ENCODE measurements at places on chromosomes 6 and 20.

GRCh38 chr6:73028124-73028766 is 197.1 kb downstream of the KHDC1L start:
- no peak for DNase-seq

- DNase-seq = no peak
Observed at GRCh38 chr6:56143796-56144195, 103.6 kb downstream of the COL21A1 start.

DNA sequence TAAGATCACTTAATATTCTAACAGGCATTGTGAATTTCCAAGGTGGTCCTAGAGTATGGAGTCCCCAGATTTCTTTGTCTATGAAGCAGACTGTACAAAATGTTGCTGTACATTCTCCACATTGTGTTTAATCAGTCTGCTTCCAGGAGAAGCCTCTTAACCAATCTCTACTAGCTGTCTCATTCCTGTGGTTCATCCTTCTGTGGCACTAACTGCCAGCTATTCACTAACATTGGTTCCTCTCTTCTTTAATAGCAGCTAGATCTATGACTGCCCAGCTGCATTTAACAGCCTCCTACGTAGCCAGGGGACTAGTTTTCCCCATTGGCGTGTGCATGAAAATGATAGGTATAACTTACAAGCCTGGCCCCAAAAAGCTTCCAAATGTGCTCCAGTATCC is 395.4 kb downstream of the SAMD5 start:
- DNase-seq = no peak

GRCh38 chr6:7471171-7471570 is 70.3 kb upstream of the DSP start:
- no peak for DNase-seq

DNA sequence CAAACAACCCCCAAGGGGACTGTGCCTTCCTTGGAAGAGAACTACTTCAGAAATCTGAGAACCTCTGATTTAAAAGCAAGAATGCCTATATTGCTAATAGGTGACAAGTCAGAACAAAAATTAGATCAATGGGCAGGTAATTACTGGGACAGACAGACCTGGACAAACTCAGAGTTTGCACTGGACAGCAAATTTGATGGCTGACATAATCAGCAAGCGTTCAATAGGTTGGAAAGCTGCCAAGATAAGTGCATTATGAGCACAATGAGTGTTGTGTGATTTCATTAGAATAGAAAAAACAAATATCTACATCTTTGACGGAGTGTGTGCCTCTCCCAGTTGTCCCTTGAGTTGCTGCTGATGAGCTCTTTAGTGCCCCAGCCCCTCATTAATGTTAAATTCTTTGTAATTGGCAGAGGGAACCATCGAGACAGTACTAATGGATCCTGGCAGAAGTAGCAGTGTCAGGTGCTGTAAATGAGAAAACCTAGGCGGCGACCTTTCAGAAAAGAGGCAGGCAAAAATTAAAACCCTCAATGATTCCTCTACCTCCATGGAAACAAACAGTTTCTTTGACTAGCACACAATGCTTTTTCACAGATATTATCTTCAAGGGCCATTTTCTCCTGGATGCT is 116.5 kb upstream of the COL21A1 start:
- DNase-seq = no peak

DNA sequence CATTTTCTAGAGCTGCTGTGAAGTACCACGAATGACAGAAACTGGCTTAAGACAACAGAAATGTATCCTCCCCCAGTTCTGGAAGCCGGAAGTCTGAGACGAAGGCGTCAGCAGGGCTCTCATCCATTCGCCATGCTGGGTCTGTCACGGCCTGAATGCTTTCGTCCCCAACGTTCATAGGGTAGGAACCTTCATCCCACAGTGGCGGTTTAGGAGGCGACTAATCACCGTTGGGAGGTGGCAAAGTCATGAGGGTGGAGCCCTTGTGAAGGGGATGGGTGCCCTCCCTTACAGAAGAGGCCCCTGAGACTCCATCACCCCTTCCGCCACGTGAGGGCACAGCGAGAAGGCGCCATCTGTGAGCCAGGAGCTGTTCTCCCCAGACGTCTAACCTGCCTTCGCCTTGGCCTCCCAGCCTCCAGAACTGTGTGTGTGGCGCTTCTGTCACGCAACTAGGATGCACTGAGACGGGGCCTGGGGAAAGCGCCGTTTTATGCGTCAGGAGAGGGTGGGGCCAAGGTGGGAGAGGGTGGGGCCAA is 250.3 kb downstream of the TTLL2 start:
- DNase-seq = no peak

DNA sequence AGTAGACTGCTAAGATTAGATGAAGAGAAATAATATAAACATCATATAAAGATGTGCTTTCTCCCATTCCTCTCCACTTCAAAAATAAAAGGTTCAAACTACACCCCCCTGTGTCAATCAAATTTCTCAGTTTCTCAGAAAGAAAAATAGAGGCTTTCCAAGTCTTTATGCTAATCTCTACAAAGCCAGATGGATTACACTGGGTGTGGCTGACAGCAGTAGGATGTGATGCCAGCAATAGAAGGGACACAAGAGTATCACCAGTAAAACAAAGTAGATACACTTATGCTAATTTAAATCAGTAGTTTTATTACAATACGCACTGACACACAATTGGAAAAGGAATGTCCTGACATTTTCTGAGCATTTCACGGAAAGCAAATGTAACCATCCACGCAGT is 353.4 kb downstream of the RNGTT start:
- DNase-seq = no peak

- DNase-seq = peak; percentile 68
Observed at GRCh38 chr20:63497946-63498935, 642 bp downstream of the EEF1A2 start.

DNA sequence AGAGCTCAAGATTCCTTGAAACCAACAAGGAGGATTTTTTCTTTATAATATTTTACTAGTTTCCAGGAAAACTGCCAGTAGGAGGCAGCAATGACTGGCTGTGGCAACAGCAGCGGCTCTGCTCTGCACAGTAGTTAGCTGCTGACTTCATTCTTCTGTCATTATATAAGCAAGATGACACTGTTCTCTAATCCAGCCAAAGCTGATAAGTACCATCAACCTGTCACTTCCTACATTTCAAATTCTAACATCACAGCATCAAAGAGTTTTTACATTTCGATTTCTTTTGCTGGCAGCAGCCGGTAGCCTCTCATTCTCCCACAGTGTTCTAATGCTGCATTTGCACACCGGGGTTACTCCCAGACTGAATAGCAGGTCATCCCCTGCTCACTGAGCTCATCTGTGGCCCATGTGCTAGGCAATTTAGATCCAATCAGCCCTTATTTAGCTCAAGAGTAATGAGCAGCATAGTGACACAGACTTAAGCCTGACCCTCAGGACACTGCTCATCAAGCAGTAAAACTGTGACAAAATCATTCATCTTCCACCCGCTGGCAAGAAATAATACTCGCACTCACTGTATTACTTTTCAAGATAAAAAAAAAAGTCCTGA is 67.8 kb downstream of the MMS22L start:
- no peak for DNase-seq

DNA sequence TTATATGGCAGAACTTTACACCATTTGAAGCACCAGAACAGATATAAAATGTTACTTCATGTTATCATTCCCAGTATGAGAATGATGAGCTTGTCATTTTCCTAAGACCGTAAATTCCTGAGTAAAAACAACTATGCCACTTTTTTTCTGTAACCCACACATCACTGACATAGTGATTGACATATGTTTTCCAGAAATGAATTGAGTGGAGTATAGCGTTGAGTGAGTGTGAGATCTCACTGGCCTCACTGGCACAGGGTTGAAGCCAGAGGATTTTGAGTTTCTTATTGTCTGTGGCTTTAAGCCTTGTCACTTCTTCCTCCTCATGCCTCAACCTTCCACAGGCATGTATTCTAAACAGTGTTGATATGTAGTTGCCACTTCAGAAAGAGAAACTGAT is 62.3 kb downstream of the PDE7B start:
- DNase-seq = no peak

- no peak for DNase-seq
Observed at GRCh38 chr6:118748311-118749062, 97.1 kb upstream of the CEP85L start.

- no peak for DNase-seq
Observed at GRCh38 chr20:43243672-43244269, 54.1 kb upstream of the PTPRT start.

GRCh38 chr20:63102721-63103375 is 96.1 kb upstream of the BHLHE23 start:
- DNase-seq = peak; percentile 39

- DNase-seq = no peak
Observed at GRCh38 chr6:125112934-125113333, 40.6 kb upstream of the TPD52L1 start.

GRCh38 chr6:15358579-15359327 is 112.9 kb downstream of the JARID2 start:
- no peak for DNase-seq

DNA sequence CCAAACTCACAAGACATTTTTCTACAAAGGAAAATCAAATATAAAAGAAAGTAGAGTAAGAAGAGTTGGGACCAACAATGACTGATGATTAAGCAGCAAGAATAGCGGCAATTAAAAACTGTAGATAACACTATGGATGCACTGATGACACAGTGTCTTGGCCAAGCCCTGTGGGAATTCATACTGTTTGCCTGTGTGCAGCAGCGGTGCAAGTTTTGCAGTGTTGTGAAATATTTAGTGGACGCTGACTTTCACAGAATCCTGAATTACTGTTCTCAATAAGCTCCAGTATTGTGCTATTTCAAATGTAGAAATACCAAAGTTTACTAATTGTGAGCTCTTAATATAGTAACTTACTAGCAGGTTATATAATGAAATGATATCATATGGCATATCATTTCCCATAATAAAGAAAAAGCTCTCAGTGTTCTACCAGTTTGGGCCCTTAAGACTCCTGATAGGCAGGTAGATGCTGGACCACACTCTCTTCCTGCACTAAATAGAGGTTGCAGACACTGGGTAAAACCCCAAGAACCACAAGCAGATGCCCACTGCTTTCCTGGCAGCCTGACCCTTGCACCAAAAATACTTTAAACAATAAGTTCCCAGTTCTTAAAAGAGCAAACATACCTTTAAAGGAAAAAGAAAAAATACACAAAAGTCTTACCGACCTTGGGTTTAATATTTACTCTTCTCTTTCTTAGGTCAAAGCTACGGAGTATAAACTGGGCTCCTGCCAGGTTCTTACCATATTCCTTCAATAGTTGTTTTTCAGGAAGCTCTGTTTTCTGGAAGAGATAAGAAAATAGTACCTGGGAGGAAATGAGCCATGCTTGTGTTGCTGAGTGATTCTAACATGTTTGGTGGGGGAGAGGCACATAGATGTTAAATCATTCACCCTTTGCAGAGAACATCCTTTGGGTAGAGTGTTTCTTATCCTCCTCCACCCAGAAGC is 41.6 kb downstream of the ANKEF1 start:
- no peak for DNase-seq

GRCh38 chr20:49696594-49696993 is 17.1 kb downstream of the B4GALT5 start:
- no peak for DNase-seq
